ENCODE measurements at places on chromosomes 1 and 21.

DNA sequence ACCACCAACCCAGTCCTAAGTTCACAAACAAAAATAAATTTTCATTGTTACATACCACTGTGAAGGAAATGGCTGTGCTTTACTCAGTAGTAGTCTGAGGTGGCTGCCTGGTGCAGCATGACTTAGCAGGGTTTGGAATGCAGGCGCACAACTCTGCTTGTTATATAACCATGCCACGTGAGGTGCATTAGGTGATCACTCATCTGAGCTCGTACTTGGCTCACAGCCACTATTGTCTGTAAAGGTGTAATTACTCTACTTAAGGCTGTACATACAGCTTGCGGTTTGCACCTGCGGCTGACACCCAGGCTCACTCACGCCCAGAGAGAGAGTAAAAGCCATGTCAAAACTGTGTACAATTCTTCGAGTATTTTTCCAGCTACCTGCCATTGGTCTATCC lies 599.4 kb downstream of the LTN1 start:
- H3K4me3 ChIP-seq: no peak overlapping the region
- no peaks in the 10 kb centered on the region for H3K36me3 ChIP-seq
- DNase-seq: no peak
- no peaks in the 10 kb centered on the region for H3K27me3 ChIP-seq
- no peaks in the 10 kb centered on the region for H3K4me1 ChIP-seq

GRCh38 chr1:183693521-183693920 lies 40.4 kb upstream of the APOBEC4 start:
- H3K27ac ChIP-seq: no peak overlapping the region
- no peak overlapping the region for H3K4me3 ChIP-seq
- peaks cover 9% of the 10 kb centered on the region for H3K4me1 ChIP-seq
- H3K36me3 ChIP-seq: peaks cover 2% of the 10 kb centered on the region

DNA sequence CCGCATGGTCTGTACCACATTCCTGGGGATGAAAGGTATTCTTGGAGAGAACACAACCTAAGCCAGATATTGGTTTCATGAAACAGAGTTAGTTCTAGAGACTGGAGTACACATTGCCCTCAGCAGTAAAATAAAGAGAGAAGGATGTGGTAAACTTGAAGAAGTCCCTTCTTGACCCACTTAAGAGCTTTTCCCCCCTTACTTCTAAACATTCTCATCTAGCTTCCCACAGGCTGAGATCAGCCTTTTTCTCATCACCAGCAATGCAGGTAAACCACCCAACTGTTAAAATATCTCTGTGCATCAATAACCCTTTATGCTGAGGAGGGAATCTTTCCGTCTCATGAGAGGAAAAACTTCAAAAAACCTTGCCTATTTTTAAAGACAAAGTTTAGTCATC lies 62.6 kb downstream of the SUSD4 start:
- H3K4me1 ChIP-seq: peaks cover 19% of the 10 kb centered on the region
- no peaks in the 10 kb centered on the region for H3K27me3 ChIP-seq
- peak overlapping the region; percentile 19 for H3K4me3 ChIP-seq
- no peaks in the 10 kb centered on the region for H3K36me3 ChIP-seq
- no peak for DNase-seq

DNA sequence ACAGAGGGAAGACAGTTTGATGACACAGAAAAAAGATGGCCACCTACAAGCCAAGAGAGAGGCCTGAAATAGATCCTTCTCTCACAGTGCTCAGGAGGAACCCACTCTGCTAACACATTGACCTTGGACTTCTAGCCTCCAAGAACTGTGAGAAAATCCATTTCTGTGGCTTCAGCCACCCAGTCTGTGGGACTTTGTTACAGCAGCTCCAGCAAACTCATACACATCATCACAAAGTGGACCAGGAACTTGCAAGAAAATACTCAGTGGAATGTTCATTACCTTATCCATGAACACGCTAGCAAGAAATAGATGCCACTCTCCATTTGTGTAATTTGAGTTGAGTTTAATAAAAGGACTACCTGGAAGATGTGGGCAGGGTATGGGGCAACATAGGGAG lies 38.1 kb upstream of the VWA5B1 start:
- H3K4me3 ChIP-seq: no peak overlapping the region
- H3K27me3 ChIP-seq: peaks cover 19% of the 10 kb centered on the region
- no peak overlapping the region for H3K27ac ChIP-seq
- peaks cover 4% of the 10 kb centered on the region for H3K36me3 ChIP-seq
- H3K4me1 ChIP-seq: peaks cover 23% of the 10 kb centered on the region

DNA sequence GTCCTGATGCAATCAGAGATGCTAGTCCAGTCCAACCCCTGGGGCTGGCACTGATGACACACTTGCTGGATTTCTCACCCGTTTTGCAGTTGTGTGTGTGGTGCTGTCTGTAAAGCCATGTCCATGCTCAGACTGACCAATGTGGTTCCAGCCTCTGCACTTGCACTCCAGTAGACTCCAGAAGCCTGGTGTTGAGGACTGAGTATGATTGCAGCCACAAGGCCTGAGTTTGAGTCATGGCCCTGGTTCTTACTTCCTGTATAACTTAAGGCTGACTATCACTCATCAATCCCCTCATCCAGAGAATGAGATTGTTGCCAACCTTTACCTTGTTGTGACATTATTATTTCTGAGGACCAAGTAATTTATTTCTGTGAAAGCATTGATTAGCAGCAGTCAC lies 34.8 kb upstream of the IKBKE start:
- H3K4me3 ChIP-seq: no peak overlapping the region
- peaks cover 2% of the 10 kb centered on the region for H3K4me1 ChIP-seq
- DNase-seq: no peak
